ENCODE measurements at places on chromosomes 12 and 14.

DNA sequence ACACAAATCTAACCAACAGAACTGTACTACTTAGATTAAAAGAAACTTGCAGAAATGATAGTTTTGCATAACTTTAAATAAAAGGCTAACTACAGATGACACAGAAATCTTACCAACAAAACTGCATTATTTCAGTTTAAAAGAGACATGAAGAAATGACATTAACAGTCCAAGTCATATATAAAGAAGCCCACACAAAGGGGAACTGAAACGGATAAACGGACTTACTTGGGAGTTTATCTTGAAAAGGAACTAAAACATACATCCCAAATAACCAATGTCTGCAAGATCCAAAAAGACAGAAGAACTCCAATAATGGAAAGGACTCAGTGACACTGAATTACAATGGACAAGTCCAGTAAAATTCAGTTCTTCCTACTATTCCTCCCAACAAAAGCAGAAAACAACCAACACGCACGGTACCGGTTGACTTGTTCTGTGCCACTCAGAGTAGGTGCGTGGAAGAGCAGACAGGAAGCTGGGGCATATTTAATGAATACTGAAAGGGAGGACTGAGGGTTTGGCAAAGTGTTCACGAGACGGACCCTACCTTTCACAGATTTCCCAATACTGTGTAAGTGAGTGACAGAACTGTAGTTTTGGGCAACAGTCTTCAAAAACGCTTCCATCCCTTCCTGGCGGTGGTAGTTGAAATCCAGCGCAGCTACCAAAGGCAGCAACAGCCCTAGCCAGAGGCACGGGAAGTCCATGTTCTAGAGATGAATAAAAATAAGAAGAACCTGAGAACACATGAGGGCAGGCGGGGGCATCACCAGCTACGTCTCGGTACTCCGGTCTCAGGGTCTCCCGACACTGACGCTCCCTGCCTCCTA, 627 bp downstream of the CPM start:
- DNase-seq, result no peak

DNA sequence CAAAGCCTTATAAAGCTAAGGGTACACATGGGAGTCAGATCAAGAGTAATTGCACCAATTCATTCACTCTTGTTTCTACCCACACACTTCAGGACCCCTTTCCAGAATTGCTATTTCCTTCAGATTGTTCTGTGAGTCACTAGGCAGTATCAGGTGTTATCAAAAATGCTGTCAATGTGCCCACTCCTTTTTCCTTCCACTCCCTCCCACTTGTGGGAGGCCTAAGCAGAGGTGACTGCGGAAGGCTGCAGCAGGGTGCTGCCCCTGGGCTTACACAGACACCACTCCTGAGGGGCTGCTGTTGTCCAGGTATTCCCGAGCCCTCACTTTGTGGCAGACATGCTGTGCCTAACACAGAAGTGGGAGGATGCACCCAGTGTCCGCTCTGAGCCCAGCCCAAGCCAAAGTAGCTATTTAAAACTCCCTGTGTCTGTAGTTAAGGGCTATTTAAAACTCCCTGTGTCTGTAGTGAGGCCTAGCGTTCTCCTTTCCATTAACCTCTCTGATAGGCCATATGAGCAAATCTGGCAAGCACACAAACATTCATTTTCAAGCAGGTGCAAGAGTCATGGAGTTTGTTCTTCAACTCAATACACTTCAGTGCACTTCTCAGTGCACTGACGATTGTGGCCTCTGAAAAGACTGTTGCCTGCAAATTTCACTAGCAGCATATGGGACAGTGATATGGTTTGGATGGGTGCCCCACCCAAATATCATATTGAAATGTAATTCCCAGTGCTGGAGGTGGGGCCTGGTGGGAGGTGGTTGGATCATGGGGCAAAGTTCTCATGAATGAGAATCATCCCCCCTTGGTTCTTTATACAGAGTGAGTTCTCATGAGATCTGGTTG, 117.8 kb downstream of the PHLDA1 start:
- no peak for DNase-seq

GRCh38 chr14:61193476-61193875, 87.7 kb downstream of the TMEM30B start:
- DNase-seq, result no peak

DNA sequence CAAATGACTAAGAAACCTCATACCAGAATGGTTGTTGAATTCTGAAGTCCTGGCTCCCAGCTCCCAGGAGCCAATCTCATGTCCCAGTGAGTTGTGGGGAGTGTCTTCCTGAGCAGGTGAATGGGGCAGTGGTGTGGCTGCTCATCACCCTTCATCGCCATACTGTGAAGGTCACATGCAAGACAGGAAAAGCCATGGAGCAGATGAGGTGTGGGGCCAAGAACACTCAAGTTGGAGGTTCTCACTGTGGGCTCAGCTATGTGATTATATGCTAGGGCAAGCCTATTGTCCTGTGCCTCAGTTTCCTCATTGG, 16.6 kb upstream of the TSPAN11 start:
- no peak for DNase-seq
